Small intestine (tissue), 16 donors: ENCODE measurements at places on chromosomes 6 and 20.

- no peak for DNase-seq
Observed at GRCh38 chr6:169806701-169807100, 55.3 kb downstream of the ERMARD start.

- no peak for DNase-seq
Observed at GRCh38 chr20:25018841-25019240, 26.3 kb upstream of the APMAP start.

DNA sequence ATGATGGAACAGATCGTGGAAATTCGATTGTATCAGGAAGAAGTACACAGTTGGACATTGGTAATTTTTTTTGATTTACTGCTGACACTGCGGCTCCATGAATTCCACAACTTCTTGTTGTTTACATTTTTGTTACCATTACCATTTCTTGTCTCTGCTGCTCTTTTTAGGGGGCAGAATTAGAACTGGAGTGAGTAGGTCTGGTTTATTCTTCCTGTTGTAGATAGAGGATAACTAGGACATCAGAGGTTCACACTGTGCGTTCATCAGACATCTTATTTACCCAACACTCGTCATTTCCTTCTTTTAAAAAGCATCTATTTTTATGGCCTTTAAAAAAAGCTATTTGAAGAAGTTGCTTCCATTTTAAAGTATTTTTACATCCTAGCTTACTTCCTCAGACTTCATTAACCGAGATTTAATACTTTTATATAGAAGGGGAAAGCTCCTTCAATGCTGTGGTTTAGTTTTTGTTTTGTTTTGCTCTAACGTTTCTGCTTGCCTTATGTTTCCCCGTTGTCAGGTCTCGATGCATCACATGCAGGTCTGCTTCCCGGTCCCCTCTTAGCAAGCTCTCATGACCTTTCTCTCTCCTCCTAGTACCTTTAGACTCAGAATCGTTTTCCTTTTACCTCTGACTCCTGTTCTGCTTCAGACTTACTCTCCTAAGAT, 139.1 kb downstream of the ARID1B start:
- DNase-seq, result no peak

GRCh38 chr6:145845557-145845956, 31.0 kb upstream of the FBXO30 start:
- DNase-seq, result no peak

DNA sequence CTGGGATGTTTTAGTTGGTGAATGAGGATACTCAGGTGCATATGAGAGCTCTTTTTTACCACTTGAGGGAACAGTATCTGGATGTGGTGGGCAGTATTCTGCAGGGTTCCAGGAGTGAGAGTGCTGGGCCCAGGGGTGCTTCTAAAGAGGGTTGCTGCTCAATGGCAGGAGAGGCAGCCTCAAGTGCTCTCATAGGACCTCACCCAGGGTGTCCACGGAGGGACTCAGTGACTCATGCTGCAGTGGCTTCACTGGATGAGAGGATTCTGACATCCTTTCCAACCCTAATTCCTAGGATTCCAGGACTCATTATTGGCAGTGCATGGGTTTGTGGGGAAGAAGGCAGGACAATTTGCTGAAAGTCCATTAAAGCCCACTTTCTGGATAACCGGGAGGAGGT, 176.6 kb upstream of the FERMT1 start:
- DNase-seq, result no peak

- no peak for DNase-seq
Observed at GRCh38 chr6:34347303-34347702, 45.2 kb downstream of the NUDT3 start.

GRCh38 chr20:41135187-41135887, 2.0 kb upstream of the PLCG1 start:
- DNase-seq, result peak; percentile 63

GRCh38 chr20:51183451-51183850, 160.5 kb upstream of the KCNG1 start:
- DNase-seq, result no peak
